Hepatic stellate cell (primary cell): ENCODE measurements at places on chromosomes 5 and 9.

- no peak for DNase-seq
Measured at GRCh38 chr9:131791542-131792254, 51.8 kb upstream of the RAPGEF1 start.

DNA sequence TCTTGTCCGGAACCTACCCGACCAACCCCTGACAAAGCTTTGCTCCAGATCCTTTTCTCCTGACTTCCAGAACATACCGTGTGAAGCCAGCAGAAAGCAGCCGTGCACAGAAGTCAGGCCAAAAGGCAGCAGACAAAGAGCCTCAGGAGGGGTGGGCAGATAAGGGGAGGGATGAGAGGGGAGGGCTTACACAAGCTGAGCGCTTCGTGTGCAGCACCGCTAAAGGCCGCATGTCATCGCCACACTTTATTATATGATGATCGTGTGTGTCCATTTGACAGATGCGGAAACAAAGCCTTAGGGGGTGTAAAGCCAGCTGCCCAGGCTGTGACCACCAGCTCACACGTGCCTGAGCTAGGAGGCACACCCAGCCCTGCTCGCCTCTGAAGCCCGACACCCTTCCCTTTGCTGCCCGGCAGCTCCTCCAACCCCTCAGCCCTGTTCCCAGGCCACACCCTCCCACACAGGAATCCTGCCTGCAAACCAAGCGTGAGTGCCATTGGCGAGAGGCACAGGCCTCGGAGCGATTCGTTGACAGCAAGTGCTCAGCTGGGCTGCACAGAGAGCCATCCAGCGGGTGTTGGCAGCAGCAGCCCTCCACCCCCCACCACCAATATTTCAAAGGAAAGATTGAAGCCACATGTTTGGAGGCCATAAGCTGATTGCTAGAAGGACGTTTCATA is 170.5 kb upstream of the SMIM23 start:
- no peak for DNase-seq

- DNase-seq: no peak
Measured at GRCh38 chr9:37383876-37384746, 38.4 kb upstream of the GRHPR start.

DNA sequence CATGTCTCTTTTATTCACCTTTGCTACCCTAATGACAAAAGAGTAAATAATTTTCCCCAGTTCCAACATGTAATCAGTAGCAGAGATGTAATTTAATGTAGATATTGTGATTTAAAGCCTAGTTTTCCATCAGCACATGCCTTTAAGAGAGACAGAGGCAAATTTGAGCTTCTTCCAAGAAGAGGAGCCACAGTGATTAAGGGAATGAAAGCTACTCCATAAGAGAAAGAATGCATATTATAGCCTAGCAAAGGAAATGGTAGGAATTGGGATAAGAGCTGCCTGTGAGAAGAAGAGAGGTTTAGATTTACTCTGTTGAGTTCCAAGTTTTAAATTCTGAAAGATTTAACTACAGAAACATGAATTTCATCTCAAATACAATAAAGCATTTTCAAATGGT is 591.0 kb upstream of the DMAC1 start:
- DNase-seq: no peak

- DNase-seq: no peak
Measured at GRCh38 chr5:170421826-170422225, 32.7 kb upstream of the KCNMB1 start.

DNA sequence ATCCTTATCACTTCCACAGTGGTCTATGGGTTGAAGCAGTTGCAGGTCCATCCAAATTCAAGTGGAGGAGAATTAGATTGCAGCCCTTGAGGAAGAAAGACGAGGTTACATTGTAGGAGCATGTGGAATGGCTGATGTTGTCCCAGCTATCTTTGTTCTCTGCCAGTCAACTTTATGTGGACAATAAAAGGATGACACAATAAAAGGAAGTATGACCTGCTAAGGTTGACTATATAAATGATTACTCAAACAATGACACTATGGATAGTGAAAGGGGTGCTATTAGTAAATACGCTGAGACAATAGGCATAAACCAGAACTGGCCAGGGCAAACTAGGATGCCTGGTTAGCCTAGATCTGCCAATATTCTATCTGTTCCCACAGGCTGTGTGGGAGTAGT is 12.8 kb upstream of the ZNF618 start:
- no peak for DNase-seq

- DNase-seq: no peak
Measured at GRCh38 chr9:32360983-32361673, 23.3 kb upstream of the ACO1 start.

DNA sequence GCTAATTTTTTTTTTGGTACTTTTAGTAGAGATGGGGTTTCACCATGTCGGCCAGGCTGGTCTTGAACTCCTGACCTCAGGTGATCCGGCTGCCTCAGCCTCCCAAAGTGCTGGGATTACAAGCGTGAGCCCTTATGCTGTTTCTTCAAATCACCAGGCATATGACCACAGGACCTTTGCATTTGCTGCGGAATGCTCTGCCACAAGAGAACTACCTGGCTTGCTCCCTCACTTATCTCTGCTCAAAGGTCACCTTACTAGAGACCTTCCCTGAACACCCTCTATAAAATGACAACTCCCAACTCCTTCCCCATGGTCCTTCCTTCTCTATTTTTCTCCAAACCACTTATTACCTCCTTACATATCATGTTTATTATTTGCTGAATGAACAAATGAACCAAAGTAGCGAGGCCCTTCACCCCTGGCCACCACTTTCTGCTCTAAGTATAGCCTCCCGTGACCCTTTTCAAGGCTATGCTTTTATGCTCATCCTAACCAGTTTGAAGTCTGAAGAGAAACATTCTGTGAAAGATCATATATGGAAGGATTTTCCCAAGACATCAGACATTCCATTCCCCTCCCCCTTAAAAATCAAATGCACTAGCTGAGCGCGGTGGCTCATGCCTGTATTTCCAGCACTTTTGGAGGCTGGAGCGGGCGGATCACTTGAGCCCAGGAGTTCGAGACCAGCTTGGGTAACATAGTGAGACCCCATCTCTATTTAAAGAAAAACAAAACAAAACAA is 1.3 kb downstream of the ZER1 start:
- DNase-seq: no peak

GRCh38 chr9:129204840-129205239 is 26.8 kb upstream of the IER5L start:
- DNase-seq: no peak

DNA sequence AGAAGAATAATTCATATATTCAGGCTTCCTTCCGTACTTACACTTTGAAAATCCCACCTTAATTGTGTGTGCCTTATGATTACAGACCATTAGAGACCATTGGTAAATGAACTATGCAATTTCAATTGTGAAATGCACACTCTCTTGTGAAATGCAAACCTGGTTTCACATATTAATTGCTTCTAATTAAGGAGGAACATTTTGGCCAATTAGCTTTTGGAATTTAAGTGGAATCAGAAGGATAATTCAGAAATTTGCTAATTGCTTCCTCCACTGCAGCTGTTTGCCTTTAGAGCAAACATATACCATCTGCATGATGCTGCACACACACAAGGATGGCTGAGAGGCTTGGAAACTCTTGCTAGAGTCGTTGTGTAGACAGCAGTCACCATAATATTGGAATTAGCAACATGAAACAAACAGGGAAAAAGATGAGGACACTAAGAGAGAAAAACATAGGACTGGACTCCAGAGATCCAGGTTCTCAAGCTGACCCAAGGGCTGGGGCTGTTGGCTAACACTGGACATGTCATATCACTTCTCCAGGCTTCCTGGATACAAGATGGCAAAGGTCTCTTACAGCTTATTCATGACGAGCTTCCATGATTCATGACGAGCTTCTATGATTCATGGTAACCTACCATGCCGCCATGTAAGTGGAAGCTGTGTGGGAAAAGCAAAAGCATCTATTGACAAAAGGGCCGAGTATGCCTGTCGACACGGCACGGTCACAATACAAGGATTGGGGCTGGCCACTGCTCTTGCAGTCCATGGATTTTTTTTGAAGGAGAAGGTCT is 78.0 kb downstream of the PTCH1 start:
- no peak for DNase-seq

GRCh38 chr9:100690438-100690837 is 112.6 kb downstream of the CAVIN4 start:
- DNase-seq: no peak

- DNase-seq: peak; percentile 55
Measured at GRCh38 chr9:89597711-89598362, 7.0 kb upstream of the GADD45G start.

GRCh38 chr5:150653762-150654556 is 7.1 kb upstream of the MYOZ3 start:
- DNase-seq: peak; percentile 94

- no peak for DNase-seq
Measured at GRCh38 chr5:140114341-140115185, 654 bp downstream of the PURA start.

DNA sequence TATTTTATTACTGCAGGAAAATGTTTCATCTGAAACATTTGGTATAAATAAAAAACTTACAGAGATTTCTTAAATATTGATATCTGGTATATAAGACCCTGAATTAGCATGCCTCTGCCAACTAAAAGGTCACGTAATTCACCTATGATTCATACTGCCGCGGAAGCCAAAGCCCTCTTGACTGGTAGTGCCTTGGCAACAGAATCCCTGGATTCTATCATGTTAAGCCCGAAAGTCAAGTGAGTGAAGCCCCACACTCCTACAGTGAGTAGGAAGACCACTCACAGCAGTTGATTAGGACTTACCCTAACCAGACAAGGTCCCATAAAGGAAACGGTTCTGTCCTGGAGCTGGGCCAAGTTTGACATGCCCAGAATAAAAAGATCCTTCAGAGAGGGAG is 175.6 kb upstream of the NREP start:
- DNase-seq: no peak

- no peak for DNase-seq
Measured at GRCh38 chr5:86070719-86071118, 547.0 kb upstream of the COX7C start.

DNA sequence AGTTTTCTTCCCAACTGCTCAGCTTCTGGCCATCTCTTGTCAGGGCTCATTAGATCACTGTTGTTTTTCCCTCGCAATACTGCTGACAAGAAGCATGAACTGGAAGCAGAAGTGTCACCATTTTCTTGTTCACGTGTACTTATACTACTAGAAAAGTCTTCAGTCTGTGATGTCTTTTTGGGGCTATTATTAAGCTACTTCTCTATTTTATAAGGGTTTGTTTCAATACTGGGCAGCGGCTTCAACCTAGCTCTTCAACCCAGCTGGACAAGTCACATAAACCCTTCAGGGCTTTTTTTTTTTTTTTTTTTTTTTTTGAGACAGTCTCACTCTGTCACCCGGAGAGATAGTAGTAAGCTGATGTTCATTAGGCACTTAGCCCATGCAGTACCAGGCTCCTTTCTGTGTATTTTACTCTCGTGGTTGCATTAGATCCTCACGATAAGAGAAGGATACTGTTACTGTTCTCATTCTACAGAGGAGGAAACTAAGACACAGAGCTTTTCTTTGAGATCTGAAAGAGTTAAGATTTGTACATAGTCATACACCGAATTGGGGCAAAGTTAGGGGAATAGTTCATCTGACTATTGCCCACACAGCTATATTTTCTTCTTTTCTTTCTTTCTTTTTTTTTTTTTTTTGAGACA is 20.5 kb downstream of the RAPGEF1 start:
- no peak for DNase-seq

GRCh38 chr5:62886603-62887315 is 308.1 kb downstream of the LRRC70 start:
- no peak for DNase-seq

GRCh38 chr9:68560071-68560844 is 19.6 kb upstream of the TMEM252 start:
- peak; percentile 26 for DNase-seq

- no peak for DNase-seq
Measured at GRCh38 chr9:31605164-31605563, 779.3 kb upstream of the ACO1 start.

DNA sequence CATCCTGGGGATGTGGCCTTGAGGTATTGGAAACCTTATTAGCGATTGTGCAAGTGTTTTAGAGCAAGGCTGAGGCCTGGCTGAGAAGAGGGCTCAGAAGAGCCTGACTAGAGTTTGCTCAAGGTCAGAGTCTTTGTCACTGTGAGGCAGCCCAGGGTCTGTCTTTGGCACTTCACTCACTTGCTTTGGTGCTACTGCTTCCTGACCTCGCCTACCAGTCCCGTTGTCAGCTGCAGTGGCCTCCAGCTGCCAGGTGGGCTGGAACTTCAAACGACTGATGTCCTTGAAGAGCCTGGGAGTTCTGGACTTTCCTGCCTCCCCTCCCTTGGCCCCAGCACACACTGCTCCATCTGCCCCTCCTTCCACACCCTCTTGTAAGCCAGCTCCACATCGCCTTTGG is 228.0 kb downstream of the SNX18 start:
- no peak for DNase-seq

DNA sequence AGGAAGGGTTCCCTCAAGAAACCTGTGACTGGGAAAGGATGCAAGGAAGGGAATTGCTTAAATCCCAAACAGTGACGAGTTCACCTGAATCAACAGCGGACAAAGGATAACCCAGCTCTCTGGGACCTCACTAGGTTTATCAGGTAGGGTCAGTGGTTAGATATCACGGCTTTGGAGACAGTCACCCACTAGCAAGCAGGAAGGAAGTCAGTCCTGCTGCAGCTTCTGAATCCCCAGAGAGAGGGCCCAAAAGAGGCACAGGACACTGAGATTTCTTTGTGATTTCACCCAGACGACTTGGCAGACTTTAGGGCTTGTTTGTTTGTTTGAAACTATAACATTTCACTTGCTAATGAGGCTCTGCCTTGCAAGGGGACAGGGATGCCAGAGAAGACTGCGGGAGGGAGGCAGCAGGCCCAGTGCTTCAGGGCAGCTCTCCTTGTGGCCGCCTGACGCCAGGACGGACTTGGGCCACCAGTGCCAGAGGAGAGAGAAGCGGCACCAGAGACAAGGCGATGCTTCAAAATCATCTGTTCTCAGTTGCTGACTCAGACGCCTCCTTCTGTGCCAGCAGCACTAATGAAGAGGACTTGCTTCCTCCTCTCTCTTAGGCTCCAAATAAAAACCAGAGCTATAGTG is 275.6 kb upstream of the SLC30A5 start:
- DNase-seq: no peak

- no peak for DNase-seq
Measured at GRCh38 chr9:34310215-34310614, 18.9 kb downstream of the KIF24 start.

GRCh38 chr9:135192686-135193085 is 105.2 kb downstream of the OLFM1 start:
- no peak for DNase-seq

- no peak for DNase-seq
Measured at GRCh38 chr9:102106439-102106838, 368.0 kb upstream of the GRIN3A start.

GRCh38 chr5:71586052-71586940 is 844 bp upstream of the MCCC2 start:
- peak; percentile 6 for DNase-seq

DNA sequence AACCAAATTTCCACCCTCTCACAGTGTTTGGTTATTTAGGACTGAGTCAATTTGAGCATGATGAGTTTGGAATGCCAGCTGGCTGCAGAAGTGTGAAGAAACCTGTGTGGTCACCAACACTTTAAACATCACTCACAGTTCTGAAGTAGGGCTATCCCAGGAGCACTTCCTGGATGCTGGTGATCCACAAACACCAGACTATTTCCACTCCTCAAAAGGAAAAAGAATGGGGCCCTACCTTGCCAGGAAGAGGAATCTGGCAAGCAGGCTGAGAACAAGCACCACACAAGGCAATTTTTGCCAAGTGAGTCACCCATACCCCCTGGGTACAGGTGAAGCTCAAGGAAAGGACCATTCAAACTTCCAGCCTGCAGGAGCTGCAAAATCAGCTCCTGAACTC is 294.2 kb upstream of the PTGER4 start:
- no peak for DNase-seq
